ENCODE measurements at places on chromosomes 3 and 15.
A peak's percentile ranks its signal among the peaks of the same experiment; 100 is the strongest.

GRCh38 chr3:133860519-133860918, 35.2 kb downstream of the RAB6B start:
- DNase-seq = no peak

DNA sequence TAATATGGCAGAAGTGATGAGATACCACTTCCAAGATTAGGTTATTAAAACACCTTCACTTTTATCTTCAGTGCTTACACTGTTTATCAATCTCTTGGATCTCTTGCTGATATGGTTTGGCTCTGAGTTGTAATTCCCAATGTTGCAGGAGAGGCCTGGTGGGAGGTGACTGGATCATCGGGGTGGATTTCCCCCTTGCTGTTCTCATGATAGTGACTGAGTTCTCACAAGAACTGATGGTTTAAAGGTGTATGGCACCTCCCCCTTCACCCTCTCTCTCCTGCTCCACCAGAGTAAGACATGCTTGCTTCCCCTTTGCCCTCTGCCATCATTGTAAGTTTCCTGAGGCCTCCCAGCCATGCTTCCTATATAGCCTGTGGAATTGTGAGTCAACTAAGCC, 11.8 kb downstream of the GOLIM4 start:
- DNase-seq = no peak

DNA sequence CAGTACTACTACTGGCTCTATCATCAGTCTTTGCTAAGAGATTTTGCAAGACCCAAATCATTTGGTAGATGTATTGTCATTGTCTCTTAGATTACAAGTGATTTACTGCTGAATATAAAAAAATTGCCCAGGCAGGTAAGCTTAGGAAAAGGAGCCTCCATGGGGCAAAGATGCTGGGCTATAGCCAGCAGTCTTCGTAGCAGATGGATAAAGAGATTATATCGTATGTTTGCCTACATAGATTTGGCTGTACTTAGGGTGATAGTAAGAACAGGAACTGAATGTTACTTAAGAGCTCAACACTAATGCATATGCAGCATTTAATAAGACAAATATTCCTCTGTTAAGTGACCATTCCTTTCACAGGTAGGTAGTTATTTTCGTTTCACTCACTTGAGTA, 48.9 kb downstream of the PTPRG start:
- DNase-seq = no peak

GRCh38 chr15:71011503-71012155, 103.6 kb upstream of the THSD4 start:
- no peak for DNase-seq

- DNase-seq = peak; percentile 68
These were observed 45.2 kb upstream of the RASA2 start for GRCh38 chr3:141441381-141442364.

DNA sequence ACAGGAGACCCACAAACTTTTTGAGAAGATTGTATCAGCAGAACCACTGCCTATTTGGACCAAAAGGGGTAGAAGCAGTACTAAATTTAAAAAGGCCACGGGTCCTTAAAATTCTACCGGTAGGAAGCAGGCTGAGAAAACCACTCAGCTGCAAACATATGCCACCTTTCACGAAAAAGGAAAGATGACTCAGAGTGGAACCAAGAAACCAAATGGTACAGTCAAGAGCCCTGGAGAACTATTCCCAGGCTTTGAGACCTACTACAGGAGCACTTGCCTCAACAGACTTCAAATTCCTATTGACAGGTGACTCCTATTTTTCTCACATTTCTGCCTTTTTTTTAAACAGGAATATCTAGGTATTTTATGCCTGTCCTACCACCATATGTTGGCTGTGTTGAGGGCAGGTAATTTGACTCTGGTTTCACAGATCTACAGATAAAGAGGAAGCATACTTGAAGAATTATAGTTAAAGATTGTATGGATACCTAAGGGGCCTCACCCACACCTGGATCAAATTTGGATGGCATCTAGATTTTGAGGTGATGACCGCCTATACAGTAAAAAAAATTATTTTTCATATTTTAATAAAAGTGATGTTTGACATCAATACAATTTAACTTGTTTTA, 10.1 kb downstream of the GOLIM4 start:
- no peak for DNase-seq

DNA sequence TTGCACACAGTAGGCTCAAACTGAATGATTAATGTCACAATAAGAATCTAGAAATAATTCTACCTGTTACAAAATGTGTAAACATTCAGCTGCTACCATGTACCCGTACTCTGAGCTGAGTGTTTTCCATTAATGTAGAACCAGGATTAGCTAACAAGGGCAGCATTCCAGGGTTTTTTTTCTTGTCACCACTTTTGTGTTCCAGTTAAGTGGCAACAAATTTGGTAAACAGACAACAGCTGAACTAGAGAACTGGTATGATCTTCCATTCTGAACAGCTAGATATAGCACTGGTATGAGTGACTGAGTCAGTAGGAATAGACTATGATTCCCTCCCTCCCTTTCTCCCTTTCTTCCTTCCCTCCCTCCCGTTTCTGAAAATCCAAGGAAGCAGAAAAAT, 229.4 kb downstream of the CD47 start:
- no peak for DNase-seq

DNA sequence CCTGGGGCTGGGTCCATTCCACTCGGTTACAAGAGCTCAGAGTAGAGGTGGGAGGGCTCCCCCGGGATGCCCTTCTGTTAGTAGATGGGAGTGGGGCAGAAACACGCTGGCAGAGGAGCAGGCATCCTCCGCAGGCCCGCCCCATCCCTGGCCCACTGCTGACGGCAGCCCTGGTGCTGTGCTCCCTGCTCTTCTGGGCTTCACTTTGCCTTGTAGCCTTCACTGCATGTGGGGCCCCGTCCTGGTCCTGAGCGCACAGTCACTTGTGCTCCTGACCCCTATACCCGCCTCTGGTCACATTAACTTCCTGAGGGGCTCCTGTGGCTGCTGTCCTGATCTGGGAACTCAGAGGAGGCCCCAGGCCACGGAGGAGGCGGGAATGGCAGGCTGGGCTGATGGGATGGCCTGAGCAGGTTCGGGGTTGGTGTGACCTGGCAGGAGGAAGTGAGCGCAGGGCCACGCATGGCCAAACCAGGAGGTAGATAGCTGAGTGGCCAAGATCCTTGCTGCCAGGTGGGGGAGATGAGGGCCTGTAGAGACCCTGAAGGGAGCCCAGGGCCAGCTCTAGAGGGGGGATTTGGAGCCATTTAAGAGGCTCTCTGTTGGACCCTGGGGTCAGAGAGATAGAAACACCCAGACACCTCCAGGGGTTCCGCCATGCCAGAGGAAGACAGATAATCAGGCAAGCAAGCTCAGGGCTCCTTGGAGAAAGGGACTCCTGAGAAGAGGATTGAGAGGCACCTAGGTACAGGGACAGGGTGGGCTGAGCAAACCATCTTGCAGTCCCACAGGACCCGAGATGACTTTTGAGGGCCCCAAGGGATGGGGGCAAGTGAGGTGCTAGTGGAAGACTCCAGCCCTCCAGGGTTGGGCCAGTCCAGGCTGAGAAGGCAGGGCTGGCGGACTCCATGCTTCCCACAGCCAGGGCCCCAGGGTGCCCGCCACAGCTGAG, 92.2 kb upstream of the PRR23E start:
- DNase-seq = no peak

GRCh38 chr15:29826908-29827820, 4.9 kb upstream of the TJP1 start:
- no peak for DNase-seq

- no peak for DNase-seq
These were observed 15.6 kb downstream of the SMAD3 start for GRCh38 chr15:67080900-67081431.

GRCh38 chr15:66754789-66755188, 52.8 kb downstream of the SMAD6 start:
- DNase-seq = no peak

DNA sequence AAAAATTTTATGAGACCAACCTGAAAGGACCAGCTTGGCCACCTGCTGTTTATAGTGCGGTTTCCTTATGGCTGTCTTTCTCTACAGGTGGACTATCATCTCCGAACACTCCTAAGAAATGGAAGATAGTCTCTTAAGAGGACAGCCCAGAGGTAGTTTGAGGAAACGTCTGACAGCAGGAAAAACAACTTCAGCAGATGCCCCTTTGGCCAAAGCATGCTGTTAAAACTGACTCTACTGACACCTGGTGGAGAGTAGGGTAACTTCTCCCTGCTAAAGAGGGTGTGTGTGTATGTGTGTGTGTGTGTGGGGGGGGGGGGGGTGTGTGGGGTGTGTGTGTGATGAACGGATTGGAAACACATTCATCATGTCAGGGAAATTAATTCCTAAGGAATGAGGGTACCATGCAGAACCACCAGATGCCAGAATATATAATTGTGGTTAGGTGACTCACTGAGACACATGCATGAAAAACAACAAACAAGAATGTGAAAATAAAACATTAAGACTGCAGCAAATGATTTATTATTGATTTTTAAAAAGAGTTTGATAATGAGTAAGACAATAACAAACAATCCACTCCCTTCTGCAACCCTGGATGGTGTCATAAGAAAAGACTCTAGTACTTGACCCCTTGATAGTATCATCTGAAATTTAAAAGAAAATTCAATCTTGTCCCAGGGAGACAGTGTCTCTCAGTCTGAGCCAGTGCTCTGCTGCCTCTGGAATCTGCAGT, 256.5 kb downstream of the THRB start:
- no peak for DNase-seq

DNA sequence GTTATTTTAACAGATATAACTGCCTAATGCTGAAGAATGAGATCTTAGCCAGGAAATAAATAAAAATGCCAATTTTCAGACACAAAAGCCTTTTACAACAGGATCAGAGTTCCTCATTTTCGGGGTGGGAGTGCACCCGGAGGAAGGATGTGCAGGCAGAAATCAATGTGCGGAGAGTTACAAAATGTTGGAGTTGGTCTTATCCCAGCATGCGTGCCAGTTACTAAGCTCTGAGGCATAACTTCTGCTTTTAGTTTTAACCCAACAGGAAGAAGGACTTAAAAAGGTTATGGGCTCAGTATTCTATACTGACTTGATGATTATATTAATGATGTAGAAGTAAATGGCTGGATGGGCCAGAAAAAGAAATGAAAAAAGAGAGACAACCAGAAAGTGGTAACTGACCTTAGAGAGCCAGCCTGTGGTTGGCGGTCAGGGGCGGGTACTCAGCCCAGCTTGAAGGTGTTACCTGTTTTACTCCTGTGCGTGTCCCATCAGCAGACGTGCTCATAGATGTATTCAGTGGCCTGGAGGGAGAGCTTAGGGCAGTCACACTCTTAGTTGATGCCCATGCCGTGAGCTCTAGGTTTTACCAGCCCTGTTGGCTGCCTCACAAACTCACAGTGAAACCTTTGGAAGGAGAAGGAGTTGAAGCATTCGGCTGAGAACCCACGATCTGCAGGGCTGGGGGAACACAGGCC, 164.7 kb downstream of the SV2B start:
- no peak for DNase-seq

DNA sequence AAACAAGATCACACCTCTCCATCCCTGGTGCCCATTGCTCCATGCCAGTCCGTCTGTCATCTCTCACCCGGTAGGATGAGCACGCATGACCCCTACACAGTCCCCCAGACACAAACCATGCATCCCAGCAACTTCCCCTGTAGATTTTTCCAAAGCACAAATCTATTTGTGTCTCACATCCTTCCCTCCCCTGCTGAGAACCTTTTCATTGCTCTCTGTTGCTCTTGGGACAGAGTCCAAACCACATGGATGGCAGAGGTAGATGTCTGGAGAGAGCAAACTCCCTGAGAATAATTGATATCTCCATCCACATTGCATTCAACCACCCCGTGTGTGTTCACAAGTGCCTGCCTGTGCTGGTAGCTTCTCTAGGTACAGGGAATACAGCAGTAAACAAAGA, 29.9 kb upstream of the LRTM1 start:
- no peak for DNase-seq

GRCh38 chr3:52679199-52679538, 6.5 kb downstream of the PBRM1 start:
- no peak for DNase-seq

GRCh38 chr3:18870074-18870640, 278.2 kb upstream of the KCNH8 start:
- DNase-seq = no peak

GRCh38 chr3:144643771-144644198, 672.2 kb downstream of the DIPK2A start:
- DNase-seq = no peak

GRCh38 chr3:58025837-58026569, 17.8 kb downstream of the FLNB start:
- no peak for DNase-seq
